DND-41 (cell line): ENCODE measurements at places on chromosomes 12 and 14.
A peak's percentile ranks its signal among the peaks of the same experiment; 100 is the strongest.

DNA sequence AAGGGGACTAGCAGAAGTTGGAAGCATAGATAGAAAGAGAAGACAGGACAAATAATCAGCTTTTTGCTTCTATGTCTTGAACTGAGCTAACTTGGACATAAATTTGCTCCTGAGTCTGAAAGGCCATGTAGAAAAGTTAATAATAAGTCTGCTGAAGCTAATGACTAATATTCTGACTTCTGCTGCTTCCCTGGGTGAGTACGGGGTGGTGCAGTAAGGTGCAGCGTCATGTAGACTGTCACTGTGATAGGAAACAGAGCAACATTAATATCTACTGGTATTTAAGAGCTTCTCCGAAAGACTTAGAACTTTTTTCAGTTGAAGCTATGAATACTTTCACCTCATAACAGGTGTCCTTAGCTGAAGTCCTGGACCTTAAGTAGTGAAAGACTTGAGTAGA lies 34.1 kb upstream of the CPM start:
- H3K27ac ChIP-seq = no peak overlapping the region
- no peak overlapping the region for H3K4me3 ChIP-seq
- H3K4me1 ChIP-seq = no peaks in the 10 kb centered on the region
- H3K27me3 ChIP-seq = no peaks in the 10 kb centered on the region

GRCh38 chr12:112506513-112507166 lies 87.9 kb downstream of the PTPN11 start:
- no peak for DNase-seq
- no peaks in the 10 kb centered on the region for H3K27me3 ChIP-seq
- H3K27ac ChIP-seq = no peak overlapping the region
- H3K4me1 ChIP-seq = no peaks in the 10 kb centered on the region

GRCh38 chr14:80522411-80522810 lies 311.1 kb upstream of the DIO2 start:
- no peaks in the 10 kb centered on the region for H3K27me3 ChIP-seq
- H3K36me3 ChIP-seq = peaks cover 77% of the 10 kb centered on the region
- DNase-seq = no peak
- H3K4me3 ChIP-seq = no peak overlapping the region

DNA sequence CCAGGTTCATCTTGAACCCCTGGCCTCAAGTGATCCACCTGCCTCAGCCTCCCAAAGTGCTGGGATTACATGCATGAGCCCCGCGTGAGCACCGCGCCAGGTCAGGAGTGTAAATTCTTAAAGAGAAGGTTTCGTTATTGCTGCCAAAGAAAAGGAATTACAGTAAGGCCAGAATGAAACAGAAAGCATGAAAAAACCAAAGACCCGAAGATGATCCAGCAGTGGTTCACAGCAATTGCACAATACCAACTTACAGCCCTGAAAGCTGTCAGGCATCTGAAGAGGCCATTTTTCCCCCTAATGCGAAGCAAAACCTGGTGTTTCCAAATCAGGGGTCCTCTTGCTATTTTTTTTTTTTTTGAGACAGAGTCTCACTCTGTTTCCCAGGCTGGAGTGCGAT lies 10.3 kb downstream of the RBM23 start:
- DNase-seq = no peak
- H3K27ac ChIP-seq = no peak overlapping the region
- H3K27me3 ChIP-seq = no peaks in the 10 kb centered on the region
- H3K36me3 ChIP-seq = peaks cover 79% of the 10 kb centered on the region
- no peaks in the 10 kb centered on the region for H3K4me1 ChIP-seq
- no peak overlapping the region for H3K4me3 ChIP-seq

- H3K4me3 ChIP-seq = no peak overlapping the region
- H3K27me3 ChIP-seq = peaks cover 3% of the 10 kb centered on the region
- H3K36me3 ChIP-seq = no peaks in the 10 kb centered on the region
- H3K27ac ChIP-seq = no peak overlapping the region
Observed at GRCh38 chr12:131098178-131098981, 144.7 kb downstream of the ADGRD1 start.

- no peaks in the 10 kb centered on the region for H3K27me3 ChIP-seq
- H3K27ac ChIP-seq = no peak overlapping the region
- no peak overlapping the region for H3K4me3 ChIP-seq
- DNase-seq = no peak
- peaks cover 3% of the 10 kb centered on the region; the same call in 1 of the 2 replicates for H3K36me3 ChIP-seq
Observed at GRCh38 chr12:58712976-58713375, 207.3 kb downstream of the LRIG3 start.

DNA sequence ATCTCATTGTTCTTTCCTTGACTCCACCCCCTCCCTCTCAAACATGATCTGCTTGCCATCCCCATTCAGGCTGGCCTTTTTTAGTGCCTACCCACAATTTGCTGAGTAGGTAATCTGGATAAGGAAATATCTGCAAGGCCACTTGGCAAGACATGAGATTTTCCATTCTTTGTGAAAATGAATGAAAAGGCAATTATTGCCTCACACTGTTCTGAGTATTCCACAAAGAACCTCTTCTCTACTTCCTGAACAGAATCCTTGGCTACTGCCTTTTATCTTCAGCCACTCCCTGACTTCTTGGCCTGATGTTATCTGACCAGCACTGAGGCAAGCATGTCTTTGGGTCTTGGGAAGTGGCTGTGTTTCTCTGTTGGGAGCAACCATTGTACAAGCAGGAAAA lies 263.2 kb upstream of the ATP2B1 start:
- DNase-seq = no peak
- no peaks in the 10 kb centered on the region for H3K27me3 ChIP-seq
- H3K27ac ChIP-seq = no peak overlapping the region
- H3K4me1 ChIP-seq = peaks cover 12% of the 10 kb centered on the region
- H3K4me3 ChIP-seq = no peak overlapping the region
- H3K36me3 ChIP-seq = no peaks in the 10 kb centered on the region

GRCh38 chr12:107139787-107140186 lies 46.4 kb upstream of the CRY1 start:
- no peaks in the 10 kb centered on the region for H3K36me3 ChIP-seq
- no peak overlapping the region for H3K4me3 ChIP-seq
- H3K4me1 ChIP-seq = no peaks in the 10 kb centered on the region
- no peak for DNase-seq

DNA sequence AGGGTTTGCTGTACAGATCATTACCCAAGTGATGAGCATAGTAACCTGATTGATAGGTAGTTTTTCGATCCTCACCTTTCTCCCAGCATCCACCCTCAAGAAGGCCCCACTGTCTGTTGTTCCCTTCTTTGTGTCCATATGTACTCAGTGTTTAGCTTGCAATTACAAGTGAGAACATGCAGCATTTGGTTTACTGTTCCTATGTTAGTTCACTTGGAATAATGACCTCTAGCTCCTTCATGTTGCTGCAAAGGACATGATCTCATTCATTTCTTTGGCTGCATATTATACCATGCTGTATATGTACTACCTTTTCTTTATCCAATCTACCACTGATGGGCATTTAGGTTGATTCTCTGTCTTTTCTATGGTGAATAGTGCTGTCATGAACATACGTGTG lies 181.6 kb upstream of the FOXG1 start:
- H3K36me3 ChIP-seq = no peaks in the 10 kb centered on the region
- H3K27me3 ChIP-seq = no peaks in the 10 kb centered on the region

- no peak overlapping the region for H3K4me3 ChIP-seq
- no peaks in the 10 kb centered on the region for H3K36me3 ChIP-seq
- no peak overlapping the region for H3K27ac ChIP-seq
Observed at GRCh38 chr12:108751821-108752220, 20.5 kb upstream of the CORO1C start.

DNA sequence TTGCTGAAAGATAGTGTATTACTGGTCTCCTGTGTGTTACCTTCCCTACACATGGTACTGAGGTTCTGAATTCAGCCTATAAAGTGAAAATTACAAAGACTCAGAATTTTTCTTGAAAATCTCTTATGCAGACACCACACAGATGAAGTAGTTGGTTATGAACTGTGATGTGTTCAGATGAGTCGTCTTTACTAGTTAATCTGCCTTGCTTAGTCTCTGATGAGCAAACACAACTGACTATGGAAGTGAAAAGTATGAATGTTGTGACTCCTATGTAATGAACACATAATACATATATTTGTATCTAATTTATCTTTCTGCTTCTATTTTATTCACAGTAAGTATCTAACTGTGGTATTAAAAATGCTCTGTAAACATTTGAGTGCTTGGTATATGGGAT lies 4.7 kb downstream of the MTERF2 start:
- no peak overlapping the region for H3K27ac ChIP-seq
- no peak overlapping the region for H3K4me3 ChIP-seq
- H3K27me3 ChIP-seq = no peaks in the 10 kb centered on the region

GRCh38 chr14:90665321-90666000 lies 150.8 kb downstream of the TTC7B start:
- no peak overlapping the region for H3K27ac ChIP-seq
- H3K4me1 ChIP-seq = no peaks in the 10 kb centered on the region
- DNase-seq = no peak
- H3K27me3 ChIP-seq = no peaks in the 10 kb centered on the region
- H3K4me3 ChIP-seq = no peak overlapping the region

DNA sequence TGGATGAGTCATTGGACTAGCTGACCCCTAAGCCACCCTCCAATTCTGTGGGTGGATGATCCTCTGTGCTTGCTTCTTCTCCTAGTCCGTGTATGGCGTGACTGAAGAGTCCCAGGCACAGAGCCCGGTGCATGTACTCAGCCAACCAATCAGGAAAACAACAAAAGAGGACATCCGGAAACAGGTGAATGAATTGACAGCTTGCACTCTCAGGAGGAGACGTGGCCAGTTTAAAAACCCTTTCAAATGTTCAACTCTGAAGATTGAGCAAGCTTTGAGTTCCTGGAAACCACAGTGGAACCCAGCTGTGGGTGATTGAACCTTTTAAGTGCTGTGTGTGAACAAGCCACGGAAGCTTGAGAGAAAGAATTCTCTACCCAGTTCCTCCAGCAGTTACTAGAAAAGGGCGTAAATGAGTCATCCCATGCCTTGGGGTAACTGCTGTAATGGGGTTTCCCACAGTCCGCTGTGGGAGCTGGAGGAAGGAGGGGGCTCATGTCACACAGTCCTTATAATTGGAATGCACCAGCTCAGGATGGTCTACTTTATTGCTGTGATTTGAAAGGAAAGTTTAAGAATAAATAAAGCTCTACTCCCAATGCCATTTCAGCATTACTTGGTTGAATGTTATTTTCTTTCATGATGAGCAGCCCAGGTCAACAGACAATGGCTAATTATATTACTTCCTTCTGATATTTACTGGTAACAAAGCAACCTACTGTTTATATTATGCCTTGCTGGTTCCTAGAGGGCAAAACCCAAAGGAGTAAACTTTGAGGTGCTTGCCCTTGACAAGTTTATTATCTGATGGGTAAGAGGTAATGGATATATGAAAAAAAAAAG lies 417.0 kb downstream of the DPF3 start:
- H3K27ac ChIP-seq = peak overlapping the region; percentile 83
- peak overlapping the region; percentile 30 for H3K4me3 ChIP-seq
- peak; percentile 90 for DNase-seq
- H3K36me3 ChIP-seq = no peaks in the 10 kb centered on the region

DNA sequence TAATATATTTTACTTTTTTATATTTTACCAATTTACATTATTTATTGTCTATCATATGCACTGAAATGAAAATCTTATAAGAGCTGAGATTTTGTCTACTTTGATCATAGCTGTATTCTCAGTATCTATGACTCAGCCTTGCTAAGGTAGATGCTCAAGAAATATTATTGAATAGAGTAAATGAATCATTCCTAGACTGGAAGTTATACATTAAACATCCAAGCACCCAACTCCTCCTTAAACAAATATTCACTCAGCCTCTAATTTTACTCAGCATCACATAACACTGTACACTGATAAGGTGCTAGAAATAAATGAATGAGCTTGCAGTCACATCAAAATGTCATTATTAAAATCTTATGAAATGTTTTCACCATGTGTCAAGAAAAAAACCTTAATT lies 1424.9 kb downstream of the LRFN5 start:
- no peak overlapping the region for H3K27ac ChIP-seq
- H3K27me3 ChIP-seq = no peaks in the 10 kb centered on the region

- no peak for DNase-seq
- H3K36me3 ChIP-seq = no peaks in the 10 kb centered on the region
- H3K27me3 ChIP-seq = no peaks in the 10 kb centered on the region
- H3K27ac ChIP-seq = no peak overlapping the region
- no peak overlapping the region for H3K4me3 ChIP-seq
Observed at GRCh38 chr12:34356233-34356987, 334.1 kb downstream of the ALG10 start.

DNA sequence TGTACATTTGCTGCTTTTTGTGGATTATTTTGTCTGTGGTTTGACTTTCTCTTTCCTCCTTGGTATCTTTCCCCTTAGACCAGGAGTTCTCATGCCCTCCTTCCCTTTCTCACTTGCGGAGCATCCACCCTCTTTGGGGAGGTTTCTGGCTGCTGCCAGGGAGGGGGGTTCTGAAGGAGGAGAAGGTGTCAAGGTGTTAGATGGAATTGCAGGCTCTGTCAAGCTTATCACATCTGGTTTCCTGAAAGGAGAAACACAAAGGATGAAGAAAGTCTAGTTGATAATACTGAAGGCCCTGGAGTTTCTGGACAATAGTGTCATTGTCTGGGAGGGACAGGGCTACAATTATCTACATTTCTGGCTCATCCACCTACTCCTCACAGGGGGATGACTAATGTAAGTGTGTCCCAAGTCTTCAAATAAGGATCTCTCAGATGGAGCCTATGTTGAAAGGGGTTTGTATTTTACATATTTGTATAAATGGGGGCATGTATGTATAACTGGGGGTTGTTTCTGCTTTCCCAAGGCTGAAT lies 217.3 kb upstream of the CCDC196 start:
- H3K27me3 ChIP-seq = no peaks in the 10 kb centered on the region
- no peak overlapping the region for H3K27ac ChIP-seq
- H3K4me1 ChIP-seq = no peaks in the 10 kb centered on the region
- no peak for DNase-seq
- no peak overlapping the region for H3K4me3 ChIP-seq
- no peaks in the 10 kb centered on the region for H3K36me3 ChIP-seq

GRCh38 chr12:65495233-65495632 lies 216.8 kb downstream of the MSRB3 start:
- H3K27me3 ChIP-seq = peaks cover 4% of the 10 kb centered on the region
- DNase-seq = no peak
- H3K4me3 ChIP-seq = no peak overlapping the region
- H3K27ac ChIP-seq = no peak overlapping the region

- H3K27me3 ChIP-seq = no peaks in the 10 kb centered on the region
- no peak for DNase-seq
- no peaks in the 10 kb centered on the region for H3K4me1 ChIP-seq
- no peak overlapping the region for H3K4me3 ChIP-seq
- H3K27ac ChIP-seq = no peak overlapping the region
Observed at GRCh38 chr14:59344691-59345455, 120.3 kb downstream of the GPR135 start.
